ENCODE measurements at places on chromosomes 11 and 22. TPM values are rescaled to one million over a fixed set of nuclear protein-coding genes. Genes with fewer than 3 reads are reported as not detected.

Gene TRIM5
- total RNA-seq = 7.9 TPM

Gene OMP
- not detected for total RNA-seq

Gene C11orf97
- total RNA-seq = not detected

Gene OR5D18
- not detected for total RNA-seq

GRCh38 chr11:64712430-64713015, 10.5 kb downstream of the NRXN2 start:
- DNase-seq = no peak

- no peak for DNase-seq
Observed at GRCh38 chr11:95886462-95886861, 37.4 kb downstream of the MTMR2 start.

DNA sequence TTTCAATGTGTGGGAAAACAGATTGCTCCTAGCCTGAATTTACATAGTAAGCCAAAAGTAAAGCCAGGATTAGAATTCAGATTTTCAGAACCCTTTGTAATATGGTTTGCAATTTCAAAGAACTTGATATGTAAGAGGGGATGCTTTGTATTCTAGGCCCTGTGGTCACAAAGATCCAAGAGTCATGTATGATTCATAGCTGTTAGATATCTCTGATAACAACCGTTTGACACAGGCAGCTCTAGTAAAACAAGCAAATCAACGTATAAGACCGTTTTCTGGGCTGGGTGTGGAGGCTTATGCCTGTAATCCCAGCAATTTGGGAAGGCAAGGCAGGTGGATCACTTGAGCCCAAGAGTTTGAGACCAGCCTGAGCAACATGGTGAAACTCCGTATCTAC, 79.6 kb downstream of the EMSY start:
- no peak for DNase-seq

GRCh38 chr11:78715639-78716311, 141.1 kb upstream of the NARS2 start:
- DNase-seq = no peak

- no peak for DNase-seq
Observed at GRCh38 chr11:132284048-132284447, 913.6 kb downstream of the NTM start.

DNA sequence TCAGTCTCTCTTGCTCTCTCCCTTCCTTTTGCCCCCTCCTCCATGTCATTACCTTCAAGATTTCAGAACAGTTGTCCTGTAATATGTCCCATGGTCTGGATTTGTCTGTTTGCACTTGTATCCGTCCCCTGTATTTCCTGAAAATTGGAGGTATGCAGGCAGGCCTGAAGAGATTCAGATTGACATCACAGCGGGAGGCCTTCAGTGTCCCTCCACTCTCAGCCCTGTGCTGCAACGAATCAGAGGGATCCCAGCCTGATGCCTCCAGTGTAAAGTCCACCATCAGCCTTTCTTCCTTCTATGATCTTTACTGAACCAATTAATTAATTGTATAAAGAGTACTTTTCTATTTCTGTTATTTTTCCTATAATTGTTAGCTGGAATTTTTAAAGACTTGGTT, 57.3 kb downstream of the ELMOD1 start:
- DNase-seq = no peak

DNA sequence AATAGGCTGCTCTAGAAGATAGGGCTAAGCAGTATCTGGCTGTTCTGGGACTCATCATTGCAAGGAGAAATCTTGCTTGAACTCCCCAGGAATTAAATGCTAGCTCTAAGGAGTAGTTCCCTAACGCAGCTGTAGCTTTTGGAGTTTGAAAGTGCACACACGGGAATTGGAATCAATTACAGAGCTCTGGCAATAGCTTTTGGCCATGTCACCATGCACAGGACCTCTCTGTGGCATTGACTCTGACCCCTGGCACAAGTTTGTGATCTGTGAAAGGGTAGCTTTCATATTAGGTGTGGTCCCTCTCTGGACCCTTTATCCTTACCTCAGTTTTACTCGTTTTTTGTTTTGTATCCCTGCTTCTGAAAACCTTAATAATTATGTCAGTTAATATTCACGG, 121.6 kb downstream of the FAT3 start:
- DNase-seq = no peak

DNA sequence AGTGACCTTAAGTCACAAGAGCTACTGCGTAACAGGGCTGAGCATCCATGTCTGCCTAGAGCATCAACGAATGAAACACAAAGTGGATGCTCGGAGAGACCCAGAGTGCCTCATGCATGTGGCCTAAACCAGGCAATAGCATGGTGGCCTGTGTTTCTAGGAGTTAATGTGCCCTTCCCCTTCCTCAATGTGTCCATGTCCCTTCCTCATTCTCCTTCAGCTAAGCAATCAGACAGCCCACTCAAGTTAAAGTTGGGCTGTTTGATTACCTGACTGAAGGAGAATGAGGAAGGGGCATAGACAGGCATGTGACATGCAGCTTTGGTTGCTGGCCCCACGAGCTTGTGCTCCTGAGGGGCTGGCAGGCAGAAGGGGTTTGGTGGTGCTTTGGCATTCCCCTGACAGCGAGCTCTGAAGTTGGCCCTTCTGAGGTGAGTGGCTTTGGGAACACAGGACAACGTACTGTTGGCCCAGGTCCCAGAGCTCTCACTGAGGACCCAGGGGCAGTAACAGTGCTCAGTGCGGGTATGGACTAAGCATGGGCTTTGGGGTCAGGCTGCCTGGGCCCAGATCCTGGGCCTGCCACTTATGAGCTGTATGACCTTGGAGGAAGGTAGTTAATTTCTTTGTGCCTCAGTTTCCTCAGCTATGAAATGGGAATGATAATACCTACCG, 46.7 kb downstream of the IRAG1 start:
- DNase-seq = no peak

- no peak for DNase-seq
Observed at GRCh38 chr11:66119348-66120133, 49.5 kb downstream of the PACS1 start.

GRCh38 chr11:67629386-67630227, at the start of gene NUDT8:
Gene NUDT8, minus strand, starts transcription at chr11:67629937. Its CDS starts 26 bp downstream, at chr11:67629911.
- peak; percentile 87 for DNase-seq

Measured in right atrium auricular region (tissue), 2 donors.